ENCODE measurements at places on chromosomes 1 and 21. TPM values are rescaled to one million over a fixed set of nuclear protein-coding genes. Genes with fewer than 3 reads are reported as not detected.

The F3 gene
- total RNA-seq, result 115 TPM

GRCh38 chr1:41357451-41358101, 3.7 kb upstream of the FOXO6 start:
- peaks cover 12% of the 10 kb centered on the region for H3K4me1 ChIP-seq
- no peaks in the 10 kb centered on the region for H3K36me3 ChIP-seq
- no peaks in the 10 kb centered on the region for H3K27me3 ChIP-seq
- H3K27ac ChIP-seq, result peak overlapping the region; percentile 40
- no peak overlapping the region for H3K4me3 ChIP-seq

GRCh38 chr1:14639291-14640050, 41.0 kb downstream of the KAZN start:
- no peaks in the 10 kb centered on the region for H3K4me1 ChIP-seq
- no peaks in the 10 kb centered on the region for H3K27me3 ChIP-seq
- H3K27ac ChIP-seq, result no peak overlapping the region
- H3K4me3 ChIP-seq, result no peak overlapping the region

The MYOG gene
- not detected for total RNA-seq

DNA sequence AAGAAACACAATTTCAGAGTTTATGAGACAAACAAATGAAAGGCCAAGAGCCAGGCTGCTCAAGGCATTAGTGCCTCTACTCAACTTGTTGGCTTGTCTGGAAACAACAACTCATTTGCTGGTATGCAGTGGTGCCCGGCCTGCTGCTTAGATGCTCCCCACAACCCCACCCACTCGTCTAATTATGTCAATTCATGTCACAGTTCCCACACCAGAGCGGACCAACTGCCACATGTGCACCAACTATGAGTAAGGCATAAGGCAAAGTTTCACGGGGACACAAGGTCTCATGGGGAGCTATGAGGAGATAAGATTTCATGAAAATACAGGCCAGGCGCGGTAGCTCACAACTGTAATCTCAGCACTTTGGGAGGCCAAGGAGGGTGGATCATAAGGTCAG, 34.5 kb upstream of the LRRC38 start:
- no peak for DNase-seq
- no peaks in the 10 kb centered on the region for H3K36me3 ChIP-seq
- H3K27ac ChIP-seq, result no peak overlapping the region
- H3K27me3 ChIP-seq, result no peaks in the 10 kb centered on the region
- no peak overlapping the region for H3K4me3 ChIP-seq

- no peak overlapping the region for H3K27ac ChIP-seq
- H3K4me3 ChIP-seq, result no peak overlapping the region
- H3K27me3 ChIP-seq, result no peaks in the 10 kb centered on the region
- no peaks in the 10 kb centered on the region for H3K36me3 ChIP-seq
Observed at GRCh38 chr1:64490213-64490818, 20.4 kb downstream of the CACHD1 start.

DNA sequence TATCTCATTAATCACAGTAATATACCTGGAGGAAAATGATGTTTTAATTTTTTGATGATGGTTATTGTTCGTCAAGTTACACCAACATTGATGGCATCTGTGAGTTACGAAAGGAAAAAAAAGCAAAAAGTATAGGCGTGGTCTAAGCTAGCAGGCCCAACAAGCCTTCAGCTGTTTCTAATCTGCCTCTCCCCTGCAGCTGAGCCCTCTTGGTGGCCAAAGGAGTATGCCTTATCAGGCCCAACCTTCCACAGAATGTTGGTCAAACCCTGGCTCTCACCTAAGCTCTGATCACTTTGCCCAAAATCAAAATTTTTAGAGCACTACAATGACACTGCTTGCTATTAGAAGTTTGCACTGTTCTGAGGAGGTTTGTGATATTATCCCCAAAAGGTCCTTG, 4.9 kb downstream of the C1orf105 start:
- no peak overlapping the region for H3K27ac ChIP-seq
- DNase-seq, result no peak
- no peak overlapping the region for H3K4me3 ChIP-seq
- no peaks in the 10 kb centered on the region for H3K27me3 ChIP-seq
- no peaks in the 10 kb centered on the region for H3K36me3 ChIP-seq

The GPR37L1 gene
- total RNA-seq, result not detected

- H3K4me3 ChIP-seq, result no peak overlapping the region
- DNase-seq, result peak; percentile 90
- H3K27ac ChIP-seq, result peak overlapping the region; percentile 96
Observed at GRCh38 chr1:36207339-36207738, 16.9 kb upstream of the THRAP3 start.

DNA sequence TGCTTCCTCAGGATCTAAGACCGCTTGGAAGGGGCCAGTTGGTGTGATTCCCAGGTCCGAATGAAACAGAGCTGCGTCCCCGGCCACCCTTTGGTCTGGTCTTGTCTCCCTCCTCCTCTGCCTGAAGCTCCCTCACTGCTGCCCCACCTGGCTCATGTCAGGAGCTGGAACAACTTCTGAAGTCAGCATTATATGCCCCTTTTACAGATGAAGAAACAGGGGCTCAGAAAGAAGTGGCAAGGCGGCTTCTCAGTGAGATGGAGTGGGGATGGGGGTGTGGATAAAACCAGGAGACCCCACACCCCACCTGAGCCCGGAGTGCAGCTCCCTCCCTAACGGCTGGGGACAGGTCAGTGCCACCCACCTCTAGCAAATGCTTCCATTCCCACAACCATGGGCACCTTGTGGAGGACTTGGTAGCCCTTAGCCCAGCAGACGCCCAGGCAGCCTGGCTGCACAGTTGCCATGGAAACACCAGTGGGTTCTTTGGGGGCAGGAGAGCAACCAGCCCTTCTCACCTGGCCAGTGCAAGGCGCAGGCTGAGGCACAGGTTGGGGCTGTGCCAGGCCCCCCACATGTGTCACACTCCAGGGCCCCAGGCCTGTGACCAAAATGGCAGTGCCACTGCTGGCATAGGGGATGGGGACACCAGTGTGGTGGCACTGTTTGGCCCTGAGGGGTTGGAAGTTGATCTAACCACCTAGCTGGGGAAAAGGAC, 31.9 kb upstream of the ECE1 start:
- peaks cover 60% of the 10 kb centered on the region for H3K4me1 ChIP-seq
- DNase-seq, result no peak
- no peak overlapping the region for H3K4me3 ChIP-seq
- H3K36me3 ChIP-seq, result no peaks in the 10 kb centered on the region

- H3K27ac ChIP-seq, result no peak overlapping the region
- no peak overlapping the region for H3K4me3 ChIP-seq
- H3K36me3 ChIP-seq, result no peaks in the 10 kb centered on the region
- no peaks in the 10 kb centered on the region for H3K27me3 ChIP-seq
Observed at GRCh38 chr21:23809573-23809972, 1797.7 kb downstream of the MRPL39 start.

DNA sequence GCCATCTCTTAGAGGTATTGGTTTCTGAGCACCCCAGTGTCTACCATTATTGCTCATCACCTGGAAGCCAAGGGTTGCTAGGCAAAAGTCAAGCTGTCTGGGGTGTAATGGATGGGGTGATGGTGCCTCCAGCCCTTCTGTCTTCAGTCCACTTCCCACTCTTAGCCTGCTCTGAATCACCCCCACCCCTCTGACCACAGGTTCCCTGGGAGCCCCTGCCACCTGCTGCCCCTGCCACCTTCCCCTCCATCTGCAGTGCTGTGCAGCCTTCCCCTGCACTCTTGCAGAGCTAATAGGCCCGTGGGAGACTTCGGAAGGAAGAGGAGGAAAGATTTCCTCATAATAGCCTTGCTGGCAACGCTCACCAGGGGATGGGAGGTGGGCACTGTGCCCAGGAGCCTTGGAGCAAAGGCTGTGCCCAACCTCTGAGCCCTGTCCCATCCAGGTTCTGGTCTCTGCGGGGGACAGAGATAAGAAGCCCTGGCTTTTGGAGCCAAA, 35.5 kb downstream of the CAPN2 start:
- H3K4me3 ChIP-seq, result no peak overlapping the region
- H3K27ac ChIP-seq, result peak overlapping the region; percentile 69
- H3K36me3 ChIP-seq, result peaks cover 2% of the 10 kb centered on the region
- DNase-seq, result no peak
- H3K4me1 ChIP-seq, result no peaks in the 10 kb centered on the region

GRCh38 chr1:185581961-185582725, 152.0 kb upstream of the HMCN1 start:
- no peak overlapping the region for H3K4me3 ChIP-seq
- H3K36me3 ChIP-seq, result no peaks in the 10 kb centered on the region
- H3K27ac ChIP-seq, result no peak overlapping the region
- no peaks in the 10 kb centered on the region for H3K4me1 ChIP-seq
- DNase-seq, result no peak

The LCE1C gene
- not detected for total RNA-seq

- no peak overlapping the region for H3K4me3 ChIP-seq
- no peak overlapping the region for H3K27ac ChIP-seq
- no peaks in the 10 kb centered on the region for H3K4me1 ChIP-seq
- no peaks in the 10 kb centered on the region for H3K27me3 ChIP-seq
Observed at GRCh38 chr1:7574121-7575040, 196.7 kb upstream of the VAMP3 start.

The PODN gene
- 83.1 TPM for total RNA-seq

- H3K36me3 ChIP-seq, result no peaks in the 10 kb centered on the region
- H3K27me3 ChIP-seq, result no peaks in the 10 kb centered on the region
- DNase-seq, result no peak
Observed at GRCh38 chr1:119228335-119229080, 88.1 kb upstream of the WARS2 start.

The WNT9A gene
- 2.5 TPM for total RNA-seq

The CLIC4 gene
- 162 TPM for total RNA-seq

The DMBX1 gene
- not detected for total RNA-seq

The STYXL2 gene
- 0.33 TPM for total RNA-seq

The FGR gene
- 24.3 TPM for total RNA-seq

The OR2L3 gene
- total RNA-seq, result 0.33 TPM

DNA sequence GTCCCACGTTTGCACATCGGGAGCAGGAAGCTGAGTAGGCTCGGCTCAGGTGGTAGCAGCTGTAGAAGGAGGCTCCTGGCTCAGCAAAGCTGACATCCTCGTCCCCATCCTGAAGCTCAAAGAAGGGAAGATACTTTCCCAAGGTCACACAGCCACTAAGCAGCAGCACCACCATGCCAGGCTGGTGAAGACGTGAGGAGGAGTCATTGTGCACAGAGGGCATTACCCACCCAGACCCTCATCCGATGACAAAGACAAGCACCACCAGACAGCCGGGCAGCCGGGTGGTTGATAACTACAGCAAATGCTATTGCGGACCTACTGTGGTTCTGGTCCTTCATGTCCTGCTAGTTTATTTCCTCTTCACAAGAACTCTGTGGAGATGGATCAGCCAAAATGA, 186.9 kb downstream of the MATN1 start:
- H3K27ac ChIP-seq, result no peak overlapping the region
- H3K27me3 ChIP-seq, result no peaks in the 10 kb centered on the region
- no peaks in the 10 kb centered on the region for H3K36me3 ChIP-seq
- no peaks in the 10 kb centered on the region for H3K4me1 ChIP-seq

- peak overlapping the region; percentile 21 for H3K27ac ChIP-seq
- H3K27me3 ChIP-seq, result no peaks in the 10 kb centered on the region
- no peaks in the 10 kb centered on the region for H3K4me1 ChIP-seq
- no peak for DNase-seq
Observed at GRCh38 chr1:186059311-186059710, 315.7 kb downstream of the TPR start.

The KRTAP11-1 gene
- not detected for total RNA-seq

GRCh38 chr1:217089361-217090014, 366.3 kb upstream of the ESRRG start:
- H3K36me3 ChIP-seq, result no peaks in the 10 kb centered on the region
- no peak for DNase-seq
- no peaks in the 10 kb centered on the region for H3K4me1 ChIP-seq
- H3K4me3 ChIP-seq, result peak overlapping the region; percentile 73
- no peaks in the 10 kb centered on the region for H3K27me3 ChIP-seq

GRCh38 chr1:179632868-179633267, 41.2 kb downstream of the TDRD5 start:
- H3K4me3 ChIP-seq, result no peak overlapping the region
- no peak overlapping the region for H3K27ac ChIP-seq

- no peaks in the 10 kb centered on the region for H3K4me1 ChIP-seq
- peaks cover 22% of the 10 kb centered on the region for H3K27me3 ChIP-seq
- H3K27ac ChIP-seq, result no peak overlapping the region
- no peak for DNase-seq
Observed at GRCh38 chr1:110136911-110137310, 13.4 kb upstream of the SLC6A17 start.

- no peaks in the 10 kb centered on the region for H3K36me3 ChIP-seq
- H3K4me1 ChIP-seq, result no peaks in the 10 kb centered on the region
- H3K27me3 ChIP-seq, result no peaks in the 10 kb centered on the region
Observed at GRCh38 chr1:76989976-76990375, 122.7 kb downstream of the ST6GALNAC5 start.

DNA sequence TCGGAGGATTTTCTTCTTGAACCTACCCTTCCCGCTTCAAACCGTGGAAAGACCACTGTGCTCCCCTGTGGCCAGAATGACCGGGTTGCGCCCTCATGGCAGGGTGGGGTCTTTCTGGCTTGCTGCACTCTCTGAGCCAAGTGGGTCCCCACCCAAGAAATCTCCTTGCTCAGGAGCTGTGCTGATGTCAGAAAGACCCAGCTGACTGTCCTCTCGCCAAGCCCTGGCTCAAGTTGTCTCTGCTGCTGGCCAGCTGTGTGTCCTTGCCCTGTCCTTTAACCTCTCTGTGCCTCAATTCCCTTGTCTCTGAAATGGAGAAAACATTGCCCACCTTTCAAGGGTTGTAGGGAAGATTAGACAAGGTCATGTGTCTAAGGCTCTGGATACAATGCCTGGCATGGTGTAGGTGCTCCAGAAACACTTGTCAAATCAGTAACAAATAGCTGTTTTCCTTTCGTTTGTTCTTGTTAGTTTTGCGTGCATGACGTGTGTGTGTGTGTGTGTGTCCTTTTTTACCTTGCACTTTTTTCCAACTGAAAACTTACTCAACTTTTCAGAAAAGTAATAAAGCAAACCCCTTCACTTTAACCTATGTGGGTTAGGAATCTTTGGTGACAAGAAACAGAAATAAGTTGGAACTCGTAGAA, 41.1 kb upstream of the RPL11 start:
- H3K4me3 ChIP-seq, result no peak overlapping the region
- DNase-seq, result no peak
- no peaks in the 10 kb centered on the region for H3K4me1 ChIP-seq

- no peaks in the 10 kb centered on the region for H3K4me1 ChIP-seq
- no peak overlapping the region for H3K27ac ChIP-seq
- DNase-seq, result no peak
- H3K27me3 ChIP-seq, result no peaks in the 10 kb centered on the region
- H3K4me3 ChIP-seq, result no peak overlapping the region
Observed at GRCh38 chr1:161884475-161884874, 118.4 kb downstream of the ATF6 start.

All from breast epithelium (tissue), 4 donors.